ENCODE measurements at places on chromosomes 5 and 9.

DNA sequence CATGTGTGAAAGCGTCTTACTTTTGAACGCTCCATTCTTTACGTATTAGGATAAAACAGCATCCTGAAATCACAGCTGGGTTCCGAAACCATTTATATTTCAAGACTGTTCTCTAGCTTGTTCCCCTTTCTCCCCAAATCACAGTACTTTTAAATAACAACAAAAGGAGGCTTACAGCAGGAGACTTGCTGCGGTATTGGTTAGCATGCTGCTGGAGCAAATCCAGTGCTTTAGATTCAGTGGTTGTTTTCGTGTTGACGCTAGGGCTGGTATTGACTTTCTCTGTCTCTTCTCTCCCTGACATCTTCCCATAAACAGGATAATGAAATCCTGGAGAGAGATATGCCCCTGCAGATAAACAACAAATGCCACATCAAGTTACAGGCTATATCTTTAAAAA, 103.1 kb downstream of the ZNF608 start:
- DNase-seq, result no peak

- no peak for DNase-seq
These were observed 514.9 kb upstream of the CLINT1 start for GRCh38 chr5:158373608-158374395.

- no peak for DNase-seq
These were observed 89.4 kb downstream of the CDKN2A start for GRCh38 chr9:21904776-21905175.

- peak; percentile 43 for DNase-seq
These were observed 70.6 kb downstream of the MAST4 start for GRCh38 chr5:66666778-66667177.

- no peak for DNase-seq
These were observed 161.6 kb upstream of the PANK3 start for GRCh38 chr5:168740811-168741213.

DNA sequence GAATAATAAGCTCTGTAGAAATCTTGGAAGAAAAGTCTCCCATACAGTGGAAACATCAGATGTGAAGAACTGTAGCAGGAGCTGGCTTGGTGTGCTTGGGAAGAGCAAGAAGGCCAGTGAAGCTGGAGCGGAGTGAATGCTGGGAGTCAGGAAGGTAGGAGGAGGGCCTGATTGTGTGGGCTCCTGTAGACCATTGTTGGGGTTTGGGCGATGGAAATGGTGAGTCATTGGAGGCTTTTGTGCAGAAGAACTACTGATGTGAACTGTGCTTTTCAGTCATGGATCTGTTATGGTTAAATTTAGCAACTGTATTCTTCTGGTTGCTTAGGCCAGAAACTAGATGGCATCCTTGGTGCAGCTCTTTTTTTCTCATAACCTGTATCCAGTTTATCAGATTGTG, 2.3 kb downstream of the ICE1 start:
- no peak for DNase-seq

GRCh38 chr9:25421560-25421959, 256.7 kb downstream of the TUSC1 start:
- DNase-seq, result no peak

GRCh38 chr5:180807654-180808414, 5.2 kb upstream of the MGAT1 start:
- no peak for DNase-seq

DNA sequence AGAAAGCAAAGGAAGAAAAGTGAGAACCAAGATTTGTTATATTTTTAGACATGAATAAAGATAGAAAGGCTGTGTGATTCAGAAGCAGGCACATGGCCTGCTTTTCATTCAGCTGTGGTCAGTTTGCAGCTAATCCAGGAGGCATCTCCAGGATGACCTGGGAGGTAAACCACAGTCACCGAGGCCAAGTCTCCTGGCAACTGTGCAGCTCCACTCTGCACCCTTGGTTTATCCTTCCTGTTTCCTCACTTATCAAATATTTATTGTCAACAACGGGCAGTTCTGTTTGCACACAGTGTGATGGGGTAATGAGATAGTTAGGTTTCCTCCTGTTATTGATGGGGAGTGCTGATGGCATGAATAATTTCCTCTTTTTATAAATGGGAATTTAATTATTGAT, 243.0 kb downstream of the PSAT1 start:
- no peak for DNase-seq

- no peak for DNase-seq
These were observed 126.7 kb downstream of the MVB12B start for GRCh38 chr9:126453156-126453963.

- DNase-seq, result no peak
These were observed 84.3 kb upstream of the SMC2 start for GRCh38 chr9:104009826-104010225.

GRCh38 chr5:118558871-118559270, 429.5 kb downstream of the DTWD2 start:
- no peak for DNase-seq

GRCh38 chr5:152282331-152282730, 122.7 kb downstream of the NMUR2 start:
- DNase-seq, result no peak

- DNase-seq, result no peak
These were observed 56.3 kb downstream of the SLF1 start for GRCh38 chr5:94674490-94675382.

GRCh38 chr5:94796586-94796985, 178.1 kb downstream of the SLF1 start:
- no peak for DNase-seq

- DNase-seq, result peak; percentile 32
These were observed 106.3 kb downstream of the TRIO start for GRCh38 chr5:14249258-14250082.

DNA sequence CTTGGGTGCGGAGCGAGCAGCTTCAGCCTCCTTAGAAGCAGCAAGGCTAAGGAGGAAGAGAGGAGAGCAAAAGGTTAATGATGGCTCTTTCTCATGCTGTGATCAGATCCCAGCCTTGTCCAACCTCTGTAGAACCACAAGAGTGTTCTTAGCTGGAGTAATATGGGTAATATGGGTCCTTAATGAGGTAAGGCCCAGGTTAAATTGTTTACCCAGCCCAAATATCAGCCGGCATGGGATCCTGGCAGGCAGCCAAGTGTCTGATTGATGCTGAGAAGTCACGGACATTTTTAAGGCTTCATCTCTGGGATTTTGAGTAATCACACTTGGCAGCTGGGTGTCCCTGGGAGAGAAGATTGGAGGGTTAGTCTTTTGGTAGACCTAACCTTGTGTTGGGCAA, 32.3 kb downstream of the GLRA1 start:
- DNase-seq, result peak; percentile 86

All from SHP77 treated with DMSO at 0.1 percent for 48 hours (cell line).